ENCODE measurements at places on chromosomes 13 and 19. TPM values are rescaled to one million over a fixed set of nuclear protein-coding genes. Genes with fewer than 3 reads are reported as not detected.
A peak's percentile ranks its signal among the peaks of the same experiment; 100 is the strongest.

The LILRA2 gene
- polyA plus RNA-seq, result not detected

The OVOL3 gene
- polyA plus RNA-seq, result not detected

The ZNF180 gene
- polyA plus RNA-seq, result 2.8 TPM

The ZNF610 gene
- 1.6 TPM for polyA plus RNA-seq

The SIGLEC14 gene
- not detected for polyA plus RNA-seq

The MARCHF2 gene
- 39.1 TPM for polyA plus RNA-seq

The KLK12 gene
- not detected for polyA plus RNA-seq

The ZNF576 gene
- 19.5 TPM for polyA plus RNA-seq

- H3K27me3 ChIP-seq, result no peaks in the 10 kb centered on the region
- H3K4me1 ChIP-seq, result peaks cover 4% of the 10 kb centered on the region
- no peak overlapping the region for H3K4me3 ChIP-seq
- no peaks in the 10 kb centered on the region for H3K36me3 ChIP-seq
- DNase-seq, result no peak
- no peak overlapping the region for H3K27ac ChIP-seq
Observed at GRCh38 chr13:27341616-27342015, 71.0 kb downstream of the RASL11A start.

GRCh38 chr19:30060531-30061222 is 118.6 kb downstream of the URI1 start:
- H3K27ac ChIP-seq, result no peak overlapping the region
- no peak for DNase-seq
- no peaks in the 10 kb centered on the region for H3K27me3 ChIP-seq
- no peaks in the 10 kb centered on the region for H3K4me1 ChIP-seq

DNA sequence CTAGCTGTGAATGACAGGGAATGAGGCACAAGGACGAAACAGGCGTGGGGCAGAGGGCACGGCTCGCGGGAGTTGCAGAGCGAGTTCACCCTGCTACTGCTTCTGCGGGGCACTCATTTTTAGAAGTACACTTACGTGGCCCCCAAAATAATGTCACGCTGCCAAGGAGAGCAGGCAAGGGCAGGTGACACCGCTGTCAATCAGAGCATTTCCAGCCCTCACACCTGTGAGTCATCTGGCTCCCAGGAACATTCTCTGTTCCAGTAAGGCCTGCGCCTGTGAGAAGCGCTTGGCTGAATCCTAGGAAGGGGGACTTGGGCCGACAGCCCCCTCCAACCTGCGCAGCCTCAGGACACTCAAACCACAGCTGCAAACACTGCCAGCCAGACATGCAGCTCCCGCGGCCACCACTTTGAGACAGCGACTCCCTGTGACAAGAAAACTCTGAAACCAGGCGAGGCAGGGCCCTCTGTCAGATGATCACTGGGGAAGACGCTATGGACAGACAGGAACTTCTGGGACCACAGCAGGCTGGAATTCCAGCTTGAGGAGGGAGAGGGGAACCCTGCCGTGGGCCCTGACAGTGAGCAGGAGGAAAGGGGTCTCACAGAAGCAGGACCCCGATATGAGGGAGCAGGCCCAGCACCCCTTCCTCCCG is 12.7 kb downstream of the DOT1L start:
- H3K4me1 ChIP-seq, result peaks cover 7% of the 10 kb centered on the region
- H3K4me3 ChIP-seq, result no peak overlapping the region
- no peak overlapping the region for H3K27ac ChIP-seq
- H3K27me3 ChIP-seq, result no peaks in the 10 kb centered on the region

- H3K4me3 ChIP-seq, result peak overlapping the region; percentile 3
- H3K27ac ChIP-seq, result peak overlapping the region; percentile 75
- H3K36me3 ChIP-seq, result peaks cover 17% of the 10 kb centered on the region
- H3K27me3 ChIP-seq, result no peaks in the 10 kb centered on the region
- peaks cover 5% of the 10 kb centered on the region for H3K4me1 ChIP-seq
- DNase-seq, result no peak
Observed at GRCh38 chr13:102825400-102825799, 20.4 kb upstream of the ERCC5 start.

- no peaks in the 10 kb centered on the region for H3K4me1 ChIP-seq
- H3K27ac ChIP-seq, result no peak overlapping the region
- H3K4me3 ChIP-seq, result no peak overlapping the region
- H3K36me3 ChIP-seq, result peaks cover 6% of the 10 kb centered on the region
- no peak for DNase-seq
Observed at GRCh38 chr13:26411206-26411605, 146.3 kb upstream of the WASF3 start.

DNA sequence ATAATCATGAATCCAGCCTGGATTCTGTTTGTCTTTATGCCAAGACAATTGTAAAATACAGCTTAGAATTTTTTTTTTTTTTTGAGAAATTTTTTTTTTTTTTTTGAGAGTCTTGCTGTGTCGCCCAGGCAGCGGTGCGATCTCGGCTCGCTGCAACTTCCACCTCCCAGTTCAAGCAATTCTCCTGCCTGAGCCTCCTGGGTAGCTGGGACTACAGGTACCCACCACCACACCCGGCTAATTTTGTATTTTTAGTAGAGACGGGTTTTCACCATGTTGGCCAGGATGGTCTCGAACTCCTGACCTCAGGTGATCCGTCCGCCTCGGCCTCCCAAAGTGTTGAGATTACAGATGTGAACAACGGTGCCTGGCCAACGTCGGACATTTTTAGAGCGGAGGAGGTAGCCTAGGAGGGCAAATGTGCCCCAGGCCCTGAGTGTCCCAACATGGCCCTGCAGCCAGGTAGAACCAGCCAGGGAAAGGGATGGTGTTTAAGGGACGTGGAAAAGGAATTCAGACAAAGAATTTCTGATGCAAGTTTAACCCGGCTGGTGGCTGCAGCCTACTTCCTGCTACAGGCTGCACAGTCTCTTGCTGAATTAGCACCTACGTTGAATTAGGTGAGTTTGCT is 89.8 kb downstream of the GNG7 start:
- H3K4me1 ChIP-seq, result no peaks in the 10 kb centered on the region
- H3K36me3 ChIP-seq, result no peaks in the 10 kb centered on the region
- peaks cover 6% of the 10 kb centered on the region for H3K27me3 ChIP-seq
- no peak overlapping the region for H3K4me3 ChIP-seq
- no peak for DNase-seq

DNA sequence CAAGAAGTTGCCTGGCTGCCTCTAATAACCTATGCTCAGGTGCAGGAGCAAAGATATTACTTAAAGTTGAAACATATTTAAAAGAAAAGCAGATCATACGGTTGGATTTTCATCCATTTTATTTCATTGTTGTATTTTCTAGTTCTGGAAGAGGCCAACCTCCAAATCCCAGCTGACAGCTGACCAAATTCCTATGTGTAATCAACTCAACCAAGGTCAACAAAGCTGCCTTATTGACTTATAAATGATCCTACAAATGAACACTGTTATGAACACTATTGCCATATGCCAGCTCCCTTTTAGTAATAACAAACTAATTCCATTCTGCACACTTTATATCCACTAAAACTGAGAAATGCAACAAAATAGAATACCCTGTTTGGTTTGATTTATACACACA is 1537.4 kb downstream of the SLITRK1 start:
- no peak overlapping the region for H3K4me3 ChIP-seq
- no peak for DNase-seq
- no peaks in the 10 kb centered on the region for H3K27me3 ChIP-seq
- no peaks in the 10 kb centered on the region for H3K4me1 ChIP-seq
- H3K36me3 ChIP-seq, result no peaks in the 10 kb centered on the region

- H3K4me1 ChIP-seq, result no peaks in the 10 kb centered on the region
- H3K4me3 ChIP-seq, result no peak overlapping the region
- DNase-seq, result no peak
- peaks cover 42% of the 10 kb centered on the region for H3K27me3 ChIP-seq
Observed at GRCh38 chr13:113018676-113019465, 49.9 kb downstream of the MCF2L start.
